ENCODE measurements at places on chromosomes 3 and 15.

DNA sequence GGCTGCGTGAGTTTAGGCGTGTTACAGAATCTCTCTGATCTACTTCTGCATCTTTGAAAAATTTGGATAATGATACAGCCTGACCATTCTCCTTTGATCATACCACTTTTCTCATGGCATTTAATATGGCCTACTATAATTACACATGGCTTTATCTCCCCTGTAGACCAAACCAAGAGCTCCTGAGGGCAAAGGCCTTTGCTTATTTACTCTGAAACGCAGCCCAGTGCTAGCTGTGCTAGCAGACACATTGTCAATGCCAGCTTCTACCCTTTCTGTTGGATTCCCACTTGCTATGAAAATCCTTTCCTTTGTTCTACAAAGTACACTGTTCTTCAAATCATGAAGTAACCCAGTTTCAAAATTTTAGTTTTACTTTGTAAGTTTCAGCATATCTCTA lies 16.5 kb upstream of the VGLL4 start:
- DNase-seq: no peak

DNA sequence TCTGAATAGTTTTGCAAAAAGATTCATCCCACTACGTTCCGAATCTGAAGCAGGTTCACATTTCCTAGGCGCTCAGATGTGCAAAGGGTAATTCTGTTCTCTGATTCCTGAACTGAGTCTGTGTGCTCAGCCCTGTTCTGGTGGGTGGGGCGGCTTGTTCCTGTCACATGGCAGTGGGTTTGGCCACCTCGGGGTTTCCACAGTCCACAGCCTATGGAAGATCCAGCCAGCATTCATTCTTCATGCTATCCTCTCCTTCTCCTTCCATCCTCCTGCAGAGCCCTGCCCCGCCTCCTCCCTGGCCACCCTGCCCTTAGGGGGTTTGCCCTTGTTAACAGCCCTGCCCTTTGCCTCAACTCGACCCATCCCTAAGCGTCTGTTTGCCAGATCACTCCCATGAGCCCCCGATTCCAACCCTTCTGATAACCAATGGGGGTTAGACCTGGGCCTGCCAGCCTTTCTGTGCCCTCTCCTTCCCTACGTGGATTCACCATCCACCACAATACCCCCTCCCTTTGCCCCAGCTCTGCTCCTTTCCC lies 31.0 kb downstream of the PRR20G start:
- no peak for DNase-seq

DNA sequence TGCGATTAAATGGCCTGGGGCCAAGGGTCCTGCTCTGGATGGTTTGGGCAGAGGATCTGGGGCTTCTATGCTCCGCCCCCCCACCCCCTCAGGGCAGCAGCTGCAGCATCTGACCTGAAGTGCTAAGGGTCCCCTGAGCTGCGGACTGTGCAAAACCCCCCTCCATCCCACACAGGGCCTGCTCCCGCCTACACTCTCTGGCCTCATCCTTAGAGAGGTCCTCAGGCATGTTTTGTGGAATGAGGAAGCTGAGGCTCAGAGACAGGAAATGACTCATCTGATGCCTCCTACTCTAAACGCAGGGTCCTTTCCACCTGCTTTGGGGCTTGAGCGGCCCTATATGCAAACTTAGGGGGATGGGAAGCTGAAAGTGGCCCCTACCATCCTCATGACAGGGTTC lies 59.5 kb upstream of the CTSH start:
- no peak for DNase-seq

GRCh38 chr3:45861043-45861719 lies 19.3 kb upstream of the LZTFL1 start:
- DNase-seq: no peak

DNA sequence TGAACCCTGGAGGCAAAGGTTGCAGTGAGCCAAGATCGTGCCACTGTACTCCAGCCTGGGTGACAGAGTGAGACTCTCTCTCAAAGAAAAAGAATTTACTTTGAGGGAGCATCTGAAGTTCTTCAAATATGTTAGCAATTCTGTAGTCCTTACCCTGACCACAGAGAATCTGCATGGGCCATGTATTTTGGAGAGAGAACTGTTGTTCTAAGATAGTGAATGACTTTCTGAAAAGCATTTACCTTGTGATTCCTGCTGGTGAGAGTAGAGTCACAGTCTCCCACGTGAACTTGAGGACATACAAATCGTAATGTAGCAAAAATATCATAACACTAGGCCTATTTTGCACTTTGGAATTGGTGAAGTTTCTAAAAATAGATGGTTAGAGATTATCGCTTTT lies 3.9 kb downstream of the BRK1 start:
- no peak for DNase-seq

- no peak for DNase-seq
These were observed 139.3 kb downstream of the SERPINI1 start for GRCh38 chr3:167874671-167875372.

GRCh38 chr3:101244212-101244575 lies 76.2 kb downstream of the IMPG2 start:
- DNase-seq: no peak

- DNase-seq: no peak
These were observed 137.9 kb downstream of the PDCD6IP start for GRCh38 chr3:33936171-33936920.
